ENCODE measurements at places on chromosomes 5 and 9.

GRCh38 chr5:42583322-42583721 lies 160.1 kb downstream of the GHR start:
- peak; percentile 44 for DNase-seq

- DNase-seq, result no peak
Observed at GRCh38 chr5:88724201-88724600, 158.8 kb downstream of the MEF2C start.

DNA sequence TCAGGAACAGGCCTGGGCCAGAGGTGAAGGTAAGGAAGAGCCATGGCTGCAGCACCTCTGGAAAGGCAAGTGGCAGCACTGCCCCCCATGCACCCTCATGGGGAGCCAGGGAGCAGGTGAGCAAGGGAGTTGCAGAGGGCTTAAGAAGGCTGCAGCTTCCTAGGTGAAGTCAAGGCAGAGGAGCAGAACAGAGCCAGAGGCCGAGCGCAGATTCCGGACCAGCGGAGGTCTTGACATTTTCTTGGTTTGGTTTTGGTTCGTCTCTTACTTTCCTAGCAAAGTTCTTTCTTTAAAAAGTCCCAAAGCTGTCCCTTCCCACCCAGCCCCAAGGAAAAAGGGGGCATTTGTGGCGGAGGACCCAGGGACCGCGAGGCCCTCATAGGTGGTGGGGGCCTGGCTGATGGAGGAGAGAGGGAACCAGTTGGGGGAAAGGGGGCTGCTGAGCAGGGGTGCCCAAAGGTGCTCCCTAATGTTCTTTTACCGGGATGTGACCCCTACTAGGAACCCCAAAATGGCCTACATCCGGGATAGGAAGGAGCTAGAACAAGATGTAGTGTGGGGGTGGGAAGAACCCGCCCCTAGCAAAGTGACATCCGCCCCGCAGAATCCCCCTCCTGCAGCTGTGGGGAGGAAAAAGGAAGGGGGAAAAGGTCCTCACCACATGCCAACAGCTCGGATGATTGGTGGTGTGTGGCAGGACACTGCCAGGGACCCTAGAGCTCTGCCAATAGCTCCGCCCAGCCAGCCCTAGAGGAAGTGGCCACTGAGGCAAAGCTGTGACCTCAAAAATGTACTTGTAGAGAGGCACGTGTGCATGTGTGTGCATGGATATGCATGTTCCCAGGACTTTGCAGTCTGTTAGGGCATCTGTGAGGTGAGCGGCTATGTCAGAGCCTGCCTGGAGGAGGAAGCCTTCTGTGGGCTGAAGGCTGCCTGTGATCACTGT lies 914 bp upstream of the CD72 start:
- DNase-seq, result no peak

GRCh38 chr9:28203036-28203435 lies 629.8 kb upstream of the C9orf72 start:
- no peak for DNase-seq

DNA sequence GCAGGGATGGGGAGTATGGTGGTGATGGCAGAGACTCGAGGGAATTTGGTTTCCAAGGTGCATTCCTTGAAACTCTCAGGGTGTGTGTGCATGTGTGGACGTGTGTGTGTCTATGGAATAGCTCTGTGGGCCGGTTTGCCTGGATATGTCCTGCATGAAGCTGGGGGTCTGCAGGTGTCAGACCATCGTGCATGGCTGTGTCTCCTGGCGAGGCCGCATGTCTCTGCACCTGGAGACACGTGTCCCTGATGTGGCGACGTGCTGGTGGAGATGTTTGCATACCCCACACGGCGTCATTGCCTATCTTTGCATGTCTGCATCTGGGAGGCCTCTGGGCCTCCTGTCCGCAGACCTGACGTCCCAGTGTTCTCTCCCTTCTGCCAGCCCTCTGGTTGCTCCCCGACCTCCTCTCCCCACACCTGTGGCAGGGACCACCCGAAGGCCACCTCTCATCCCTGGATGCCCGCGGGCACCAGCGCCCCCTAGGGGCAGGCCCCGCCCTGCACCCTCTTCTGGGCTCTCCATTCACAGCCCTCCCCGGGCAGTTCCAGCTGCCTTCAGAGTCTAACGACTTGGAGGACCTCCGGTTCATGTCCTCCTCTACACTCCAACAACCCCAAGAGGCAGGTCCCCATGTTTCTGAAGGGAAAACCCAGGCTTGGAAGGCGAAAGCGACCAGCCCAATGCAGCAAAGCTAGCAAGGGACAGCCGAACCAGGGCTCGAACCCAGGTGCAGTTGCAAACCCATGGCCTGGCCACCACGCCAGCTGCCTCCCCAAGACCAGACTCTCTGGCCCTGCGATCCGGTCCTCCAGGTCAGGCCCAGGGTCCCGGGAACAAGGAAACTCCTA lies 88.6 kb downstream of the LMX1B start:
- peak; percentile 31 for DNase-seq

DNA sequence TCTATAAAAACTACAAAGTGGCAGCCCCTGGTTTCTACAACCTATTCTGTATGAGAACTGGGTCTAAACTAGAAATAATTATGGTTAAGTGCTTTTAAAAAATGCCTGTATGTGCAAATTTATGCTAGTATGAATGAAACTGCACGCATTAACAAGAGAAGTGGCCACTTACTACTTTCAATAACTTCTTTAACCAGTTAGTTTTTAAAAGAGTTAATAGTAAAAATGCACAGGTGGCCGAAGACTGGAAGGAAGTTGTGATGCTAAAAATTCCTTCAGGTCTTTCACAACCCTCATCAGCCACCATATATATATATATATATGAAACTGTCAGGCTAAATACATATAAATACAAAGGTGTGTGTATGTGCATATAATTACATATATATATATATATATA lies 36.8 kb downstream of the SHISAL2B start:
- no peak for DNase-seq

GRCh38 chr5:176413255-176413565 lies 3.1 kb downstream of the CLTB start:
- peak; percentile 62 for DNase-seq

DNA sequence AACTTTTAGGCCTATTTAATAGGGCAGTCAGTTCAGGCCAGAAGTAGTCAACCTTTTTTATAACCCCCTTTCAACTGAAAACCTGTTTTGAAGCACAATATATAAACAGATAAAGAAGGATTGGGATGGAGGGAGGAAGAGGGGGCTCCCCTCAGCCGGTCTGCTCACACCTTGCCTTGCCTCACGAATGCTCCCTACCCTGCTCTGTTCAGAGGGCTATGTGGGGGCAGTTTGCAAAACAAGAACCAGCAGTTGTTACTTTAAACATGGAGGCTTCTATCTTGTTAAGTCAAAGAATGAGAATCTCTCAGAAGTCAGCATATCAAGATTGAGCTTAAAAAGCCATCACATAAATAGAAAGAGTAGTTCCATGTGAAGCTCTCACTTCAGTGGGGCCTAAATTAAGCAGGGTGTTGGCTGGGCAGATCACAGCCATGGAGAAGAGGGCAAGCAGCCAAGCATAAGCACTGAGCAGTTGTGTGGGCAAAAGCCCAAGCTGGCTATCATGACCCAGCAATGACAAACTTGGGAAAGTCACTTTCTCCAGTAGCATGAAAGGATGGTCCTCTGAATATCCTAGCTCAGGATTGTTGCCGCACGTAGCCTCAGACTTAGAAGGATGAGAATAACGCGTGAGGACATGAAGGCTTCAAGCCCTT lies 70.6 kb downstream of the ALDH1A1 start:
- DNase-seq, result peak; percentile 63

GRCh38 chr9:365436-365835 lies 150.8 kb downstream of the DOCK8 start:
- DNase-seq, result no peak

- DNase-seq, result no peak
Observed at GRCh38 chr5:73121119-73121463, 716 bp downstream of the TMEM171 start.

DNA sequence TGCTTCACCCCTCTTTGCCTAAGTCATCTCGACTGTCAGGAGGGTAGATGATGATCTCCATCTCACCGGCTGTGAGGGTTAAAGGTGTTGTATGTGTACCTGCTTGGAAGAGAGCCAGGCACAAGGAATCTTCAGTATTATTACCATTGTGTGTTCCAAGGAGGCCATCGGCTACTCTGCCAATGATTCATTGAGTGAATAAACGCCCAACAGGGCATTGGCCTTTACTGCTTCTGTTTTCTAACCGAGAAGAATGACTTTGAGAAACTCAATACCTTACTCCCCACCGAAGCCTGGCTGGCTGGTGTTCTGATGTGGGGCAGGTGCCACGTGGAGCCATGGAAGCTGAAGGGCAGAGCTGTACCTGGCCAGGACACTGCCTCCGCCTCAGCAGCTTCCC lies 228.8 kb downstream of the SNX18 start:
- no peak for DNase-seq

DNA sequence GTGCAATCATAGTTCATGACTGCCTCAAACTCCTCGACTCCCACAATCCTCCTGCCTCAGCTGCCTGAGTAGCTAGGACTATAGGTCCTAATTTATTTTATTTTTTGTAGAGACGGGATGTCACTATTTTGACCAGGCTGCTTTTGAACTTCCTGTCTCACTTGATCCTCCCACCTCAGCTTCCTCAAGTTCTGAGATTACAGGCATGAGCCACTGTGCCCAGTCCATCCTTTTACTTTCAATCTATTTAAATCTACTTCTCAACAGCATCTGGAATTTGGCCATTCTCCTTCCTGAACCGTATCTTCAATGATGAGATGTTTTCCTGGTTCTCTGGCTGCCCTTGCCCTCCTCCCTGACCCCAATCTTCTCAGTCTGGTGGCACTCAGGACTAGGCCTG lies 12.2 kb upstream of the GRIN1 start:
- DNase-seq, result no peak

- peak; percentile 92 for DNase-seq
Observed at GRCh38 chr5:172412724-172413286, 41.5 kb downstream of the SH3PXD2B start.

GRCh38 chr5:42026446-42026845 lies 101.4 kb downstream of the FBXO4 start:
- DNase-seq, result no peak

- no peak for DNase-seq
Observed at GRCh38 chr5:61019642-61020041, 74.6 kb downstream of the NDUFAF2 start.

DNA sequence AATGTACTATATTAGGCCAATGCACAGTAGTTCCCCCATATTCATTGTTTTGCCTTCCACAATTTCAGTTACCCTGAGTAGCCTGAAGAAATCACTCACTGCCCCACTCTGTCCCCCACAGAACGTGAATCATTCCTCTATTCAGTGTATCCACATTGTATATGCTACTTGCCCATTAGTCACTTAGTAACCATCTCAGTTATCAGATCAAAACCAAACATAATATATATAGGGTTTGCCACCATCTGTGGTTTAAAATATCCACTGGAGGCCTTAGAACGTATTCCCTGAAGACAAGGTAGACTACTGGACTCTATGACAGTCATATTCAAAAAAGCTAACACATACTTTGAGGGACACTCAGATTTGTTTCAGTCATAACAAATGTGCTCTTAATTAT lies 465.7 kb upstream of the RGMB start:
- DNase-seq, result no peak

GRCh38 chr5:82738681-82739269 lies 338.4 kb downstream of the TMEM167A start:
- DNase-seq, result no peak

GRCh38 chr5:57488215-57488955 lies 5.8 kb upstream of the ACTBL2 start:
- DNase-seq, result no peak

DNA sequence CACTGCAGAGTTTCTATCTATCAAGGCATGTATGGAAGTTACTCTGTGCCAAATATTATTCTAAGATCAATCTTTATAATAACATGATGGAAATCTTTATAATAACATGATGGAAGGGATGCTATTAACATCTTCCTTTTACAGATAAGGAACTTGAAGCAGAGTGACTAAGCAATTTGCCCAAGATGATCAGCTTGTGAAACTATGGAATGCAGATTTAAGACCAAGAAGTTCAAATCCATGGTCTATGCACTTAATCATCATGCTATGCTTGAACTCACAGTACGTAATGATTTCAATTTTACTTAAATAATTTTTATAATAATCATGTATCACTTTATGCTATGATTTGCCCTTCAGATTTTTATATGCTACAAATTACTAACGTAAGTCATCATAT lies 123.1 kb downstream of the DNAH5 start:
- DNase-seq, result no peak

DNA sequence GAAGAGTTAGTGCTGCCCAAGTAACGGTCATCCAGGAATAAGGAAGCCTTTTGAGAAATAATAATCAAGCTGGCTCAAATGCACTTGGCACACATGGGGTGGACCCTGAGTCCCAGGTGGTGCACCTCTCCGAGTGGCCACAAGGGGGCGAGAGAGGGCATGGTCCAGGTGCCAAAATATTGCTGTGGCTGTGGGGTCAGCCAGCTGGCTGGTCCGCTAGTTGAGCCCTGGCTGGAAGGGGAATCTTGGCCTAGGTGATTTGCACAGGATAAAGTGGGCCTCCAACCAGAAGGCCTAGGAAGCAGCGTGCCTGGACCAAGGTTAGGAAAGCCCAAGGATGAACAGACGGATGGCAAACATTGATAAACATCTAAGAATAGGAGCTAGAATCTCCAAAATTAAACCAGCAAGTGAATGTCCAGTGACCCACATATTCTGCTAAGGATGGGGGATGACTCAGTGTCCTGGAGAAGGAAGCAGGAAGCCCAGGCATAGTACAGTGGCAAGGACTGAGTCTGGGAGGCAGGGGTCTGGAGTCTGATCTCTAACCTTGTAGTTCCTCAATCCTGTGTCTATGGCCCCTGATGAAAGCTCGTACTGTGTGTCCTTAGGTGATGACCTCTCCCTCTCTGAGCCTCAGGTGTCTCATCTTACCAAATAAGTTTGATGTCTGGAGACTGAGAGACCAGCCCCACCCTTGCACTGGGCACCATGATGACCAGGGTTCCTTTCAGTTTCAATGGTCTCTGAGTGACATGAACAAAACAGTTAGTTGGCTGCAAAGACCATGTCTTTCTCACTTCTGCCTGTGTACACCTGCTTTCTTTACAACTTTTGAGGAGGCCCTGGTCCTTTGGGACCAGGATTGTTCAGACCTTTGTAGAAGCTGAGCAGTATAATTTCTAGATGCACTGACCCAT lies 19.2 kb upstream of the SHB start:
- peak; percentile 72 for DNase-seq

GRCh38 chr5:65858316-65858715 lies 68.1 kb upstream of the ERBIN start:
- no peak for DNase-seq

DNA sequence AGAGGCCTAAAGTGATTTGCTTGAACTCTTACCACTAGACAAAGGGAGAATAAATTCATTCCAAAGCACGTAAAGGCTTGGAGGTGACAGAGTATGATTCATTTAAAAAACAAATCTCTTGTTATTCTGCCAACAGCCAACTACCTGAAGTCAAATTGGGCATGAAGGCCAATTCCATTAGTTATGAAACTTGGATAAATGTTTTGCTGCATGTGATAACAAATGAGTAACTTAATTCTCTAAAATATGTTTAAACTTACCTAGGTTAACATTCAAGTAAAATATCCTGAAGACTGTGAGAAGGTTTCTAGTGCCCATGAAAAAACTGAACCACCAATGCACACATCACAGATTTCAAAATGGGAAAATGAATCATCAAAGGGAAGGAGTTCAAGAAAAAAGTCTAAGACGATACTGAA lies 120.1 kb upstream of the TSLP start:
- DNase-seq, result no peak

- no peak for DNase-seq
Observed at GRCh38 chr5:139378101-139378825, 4.8 kb downstream of the SLC23A1 start.

- no peak for DNase-seq
Observed at GRCh38 chr9:77016526-77017504, 2.6 kb upstream of the FOXB2 start.

GRCh38 chr5:60287174-60287771 lies 393.7 kb upstream of the PDE4D start:
- no peak for DNase-seq

Data from left cardiac atrium (tissue), 4 donors.